ENCODE measurements at places on chromosomes 3 and 15.

- DNase-seq: no peak
These were observed 205.6 kb downstream of the NECTIN3 start for GRCh38 chr3:111277226-111277625.

DNA sequence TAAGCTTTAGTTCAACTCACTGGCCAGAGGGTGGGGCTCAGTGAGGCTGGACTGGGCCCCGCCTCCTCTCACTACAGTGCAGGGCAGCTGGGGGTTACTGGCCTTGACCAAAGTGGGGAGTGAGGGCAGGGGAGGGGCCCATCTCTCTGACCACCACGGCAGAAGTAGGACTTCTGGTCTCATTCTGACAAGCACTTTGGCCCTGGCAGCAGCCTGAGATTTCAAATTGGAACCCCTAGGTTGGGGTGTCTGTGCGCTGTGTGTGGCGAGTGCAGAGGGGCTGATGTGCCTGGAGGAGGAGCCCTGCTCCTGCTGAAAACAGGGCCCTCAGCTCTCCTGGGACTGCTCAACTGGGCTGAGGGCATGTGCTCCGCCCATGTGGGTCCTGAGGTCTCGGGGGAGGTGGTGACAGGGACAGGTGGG lies 60.3 kb upstream of the RPL32 start:
- no peak for DNase-seq

DNA sequence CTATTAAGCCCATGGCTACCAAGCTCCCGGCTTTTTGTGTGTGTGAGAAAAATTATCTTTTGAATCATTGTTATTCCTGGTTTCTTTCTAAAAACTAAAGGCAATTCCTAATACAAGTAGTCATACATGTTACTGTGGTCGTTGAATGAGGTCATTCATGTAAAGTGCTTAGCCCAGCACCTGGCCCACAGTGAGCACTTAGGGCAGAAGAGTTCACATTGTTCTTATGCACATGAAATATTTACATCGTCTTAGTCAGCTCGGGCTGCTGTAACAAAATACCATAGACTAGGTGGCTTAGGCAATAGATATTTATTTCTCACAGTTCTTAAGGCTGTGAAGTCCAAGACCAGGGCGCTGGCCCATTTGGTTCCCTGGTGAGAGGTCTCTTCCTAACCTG lies 216.1 kb downstream of the SHQ1 start:
- DNase-seq: no peak

DNA sequence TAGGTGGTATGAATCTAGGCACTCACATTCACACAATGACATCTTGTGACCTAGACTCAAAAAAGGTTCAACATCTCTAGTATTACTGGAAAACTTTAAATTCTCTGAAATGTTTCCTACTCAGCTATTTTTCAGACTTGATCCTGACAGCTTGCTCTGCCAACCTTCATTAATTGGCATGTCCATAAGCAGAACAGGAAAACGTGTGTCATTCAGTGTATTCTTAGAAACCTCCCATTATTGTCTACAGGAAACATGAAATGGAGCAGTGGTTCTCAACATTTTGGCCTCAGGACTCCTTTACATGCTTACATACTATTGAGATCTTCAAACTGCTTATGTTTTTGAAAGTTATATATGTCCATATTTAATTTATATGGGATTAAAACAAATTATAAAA lies 363.2 kb downstream of the NAALADL2 start:
- DNase-seq: no peak

GRCh38 chr3:31502803-31503221 lies 29.9 kb upstream of the STT3B start:
- no peak for DNase-seq

DNA sequence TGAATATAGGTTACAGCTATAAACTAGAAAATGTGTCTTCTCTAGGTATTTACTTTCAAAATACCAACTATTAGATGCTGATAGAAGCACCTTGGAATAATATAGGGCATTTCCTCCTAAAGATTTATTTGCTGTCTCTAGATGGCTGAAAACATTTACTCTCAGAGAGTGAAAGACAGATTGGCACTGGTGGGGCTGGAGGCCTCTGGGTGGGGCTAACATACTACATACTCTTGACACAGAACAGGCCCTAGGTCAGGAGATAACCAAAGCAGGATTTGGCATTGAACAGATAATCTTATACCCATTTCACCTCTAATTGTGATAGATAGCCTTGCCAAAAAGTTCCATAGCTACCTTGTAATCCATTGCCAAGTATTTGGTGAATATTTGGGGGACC lies 253.3 kb upstream of the TBC1D5 start:
- DNase-seq: no peak
